ENCODE measurements at places on chromosomes 11 and 22.

DNA sequence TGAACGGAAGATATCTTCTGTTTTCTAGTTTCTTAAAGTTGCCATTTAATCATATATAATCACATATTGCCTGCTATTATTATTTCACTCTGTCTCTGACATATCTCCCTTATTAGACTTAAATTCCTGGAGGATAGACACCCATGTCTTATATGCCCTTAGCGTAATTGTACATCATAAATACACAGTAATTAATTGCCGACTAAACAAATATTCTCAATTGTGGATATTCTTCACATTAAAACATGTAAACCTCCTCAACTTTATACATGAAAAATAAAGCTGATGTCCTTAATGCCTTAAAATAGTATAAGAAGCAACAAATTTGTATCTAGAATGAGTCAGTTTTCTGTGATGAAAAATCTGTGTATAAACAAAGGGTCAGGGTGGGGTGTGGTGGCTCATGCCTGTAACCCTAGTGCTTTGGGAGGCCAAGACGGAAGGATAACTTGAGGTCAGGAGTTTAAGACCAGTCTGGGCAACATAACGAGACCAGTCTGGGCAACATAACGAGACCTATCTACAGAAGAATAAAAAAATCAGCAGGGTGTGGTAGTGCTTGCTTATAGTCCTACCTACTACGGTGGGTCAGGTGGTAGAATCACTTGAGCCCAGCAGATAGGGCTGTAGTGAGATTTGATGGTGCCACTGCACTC, 6.1 kb downstream of the ZDHHC13 start:
- no peak for DNase-seq

- no peak for DNase-seq
Observed at GRCh38 chr11:47445840-47446239, 3.1 kb downstream of the RAPSN start.

GRCh38 chr11:86800960-86801272, 574 bp downstream of the PRSS23 start:
- no peak for DNase-seq

DNA sequence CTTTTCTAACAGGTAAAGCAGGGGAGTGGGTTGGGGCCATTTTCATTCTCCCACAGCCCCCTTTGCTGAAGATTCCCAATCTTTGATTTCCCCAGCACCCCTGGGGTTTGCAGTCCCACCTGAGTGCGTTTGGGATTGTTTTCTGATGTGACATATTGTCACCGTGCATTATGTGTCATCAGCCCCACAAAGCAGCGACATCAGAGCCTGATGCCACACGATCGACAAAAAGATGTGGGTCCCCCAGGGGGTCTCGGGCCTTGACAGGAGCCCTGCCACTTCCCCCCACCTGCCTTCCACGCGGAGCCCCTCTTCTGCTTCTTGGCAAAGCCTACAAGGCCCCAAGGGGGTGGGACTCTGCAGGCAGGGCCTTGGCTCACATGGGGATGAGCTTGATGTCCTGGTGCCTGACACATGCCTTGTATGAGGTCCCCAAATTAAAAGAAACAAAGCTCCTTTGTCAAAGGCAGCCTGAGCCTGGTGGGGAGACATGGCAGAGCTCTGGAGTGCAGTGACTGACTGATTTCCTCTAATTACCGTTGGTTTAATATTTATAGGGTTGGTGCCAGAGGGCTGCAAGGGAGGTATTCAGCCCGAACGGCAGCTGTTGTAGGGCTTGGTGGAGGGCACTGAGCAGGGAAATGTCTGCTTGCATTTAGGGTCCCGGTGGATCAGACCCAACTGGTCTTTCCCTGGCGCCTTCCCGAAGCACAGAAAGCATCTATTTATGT, 149.2 kb downstream of the MIAT start:
- DNase-seq, result no peak

DNA sequence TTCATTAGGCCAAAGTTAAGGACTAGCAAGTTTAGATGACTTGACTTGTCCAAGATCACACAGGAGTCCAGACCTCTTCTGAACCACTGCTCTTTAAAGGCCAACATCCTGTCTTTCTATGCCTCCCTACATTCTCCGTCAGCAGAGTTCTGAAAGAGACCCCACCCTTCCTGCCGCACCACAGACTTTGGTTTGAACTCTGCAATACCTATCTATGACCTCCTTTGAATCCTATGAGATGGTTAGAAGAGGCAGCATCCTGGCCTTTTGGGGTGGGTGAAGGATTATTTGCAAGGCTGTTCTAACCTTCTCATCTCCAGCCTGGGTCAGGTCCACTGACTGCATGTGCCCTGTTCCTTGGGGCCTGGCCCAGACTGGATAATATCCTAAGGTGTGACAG, 4.3 kb upstream of the RRM1 start:
- no peak for DNase-seq
